ENCODE measurements at places on chromosomes 1 and 21.

DNA sequence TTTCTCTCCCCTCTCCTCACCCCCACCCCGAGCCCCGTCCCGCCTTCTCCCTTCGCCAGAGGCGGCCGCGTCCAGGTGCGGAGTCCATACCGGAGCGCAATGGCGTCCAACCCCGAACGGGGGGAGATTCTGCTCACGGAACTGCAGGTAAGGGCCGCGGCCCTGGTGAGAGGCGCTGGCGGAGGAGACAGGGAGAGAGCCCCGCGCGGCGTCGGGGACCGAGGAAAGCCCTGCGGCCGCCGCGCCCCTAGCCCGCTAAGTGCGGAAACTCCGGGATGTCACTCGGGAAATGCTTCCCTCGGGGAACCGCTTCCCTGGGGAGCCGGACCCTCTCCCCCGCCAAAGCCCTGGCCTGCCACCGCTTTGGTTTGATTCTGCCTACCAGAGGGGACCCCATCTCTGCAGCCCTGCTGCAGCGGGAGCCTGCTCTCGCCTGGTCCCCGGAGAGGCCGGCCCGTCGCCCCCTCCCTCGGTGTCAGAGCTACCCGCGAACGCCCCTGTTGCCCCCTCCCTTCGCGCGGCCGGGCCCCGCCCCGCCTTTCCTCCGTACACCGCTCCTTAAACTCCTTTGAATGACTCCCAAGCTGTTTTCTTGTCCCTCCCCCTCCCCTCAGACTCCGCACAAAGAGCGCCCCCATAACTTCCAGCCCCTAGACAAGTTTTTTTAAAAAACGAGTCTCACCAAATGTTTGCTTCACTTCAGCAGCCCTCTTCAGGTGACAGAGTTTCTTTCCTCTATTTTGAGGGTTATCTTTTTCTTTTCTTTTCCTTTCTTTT, 597 bp downstream of the PKN2 start:
- DNase-seq = no peak

DNA sequence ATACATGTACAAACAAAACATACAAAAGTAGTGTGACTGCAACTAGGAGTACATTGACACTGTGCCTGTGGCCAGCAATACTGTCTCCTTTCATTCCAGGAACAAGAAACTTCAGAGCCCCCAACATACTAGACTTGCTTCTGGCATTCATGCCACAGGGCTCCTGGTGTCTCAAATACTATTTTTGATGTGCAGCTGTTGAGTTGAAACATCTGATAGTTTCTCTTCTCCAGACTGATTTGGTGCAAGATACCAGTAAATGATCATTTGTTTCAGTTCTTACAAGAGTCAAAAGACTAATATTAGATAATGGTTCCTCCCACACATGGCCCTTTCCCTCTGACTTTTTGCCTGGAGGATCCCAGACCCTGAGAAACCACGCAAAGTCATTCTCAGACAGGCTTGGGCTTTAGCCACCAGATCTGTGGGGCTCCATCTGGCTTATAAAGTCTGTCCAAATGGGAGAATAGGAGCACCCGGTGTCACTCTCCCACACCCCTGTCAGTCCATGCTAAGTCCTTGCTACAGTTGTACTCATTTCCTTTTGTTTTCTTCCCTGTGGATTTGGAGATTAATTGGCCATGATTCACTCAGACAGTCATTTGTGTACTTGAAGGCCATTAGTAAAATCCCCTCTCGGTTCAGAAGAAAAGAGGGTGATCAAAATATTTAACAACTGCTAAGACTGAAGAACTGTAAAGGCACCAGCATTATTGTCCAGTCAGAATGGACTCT, 163.5 kb upstream of the RUNX1 start:
- DNase-seq = no peak

GRCh38 chr1:200887772-200888348, 6.8 kb upstream of the INAVA start:
- no peak for DNase-seq

DNA sequence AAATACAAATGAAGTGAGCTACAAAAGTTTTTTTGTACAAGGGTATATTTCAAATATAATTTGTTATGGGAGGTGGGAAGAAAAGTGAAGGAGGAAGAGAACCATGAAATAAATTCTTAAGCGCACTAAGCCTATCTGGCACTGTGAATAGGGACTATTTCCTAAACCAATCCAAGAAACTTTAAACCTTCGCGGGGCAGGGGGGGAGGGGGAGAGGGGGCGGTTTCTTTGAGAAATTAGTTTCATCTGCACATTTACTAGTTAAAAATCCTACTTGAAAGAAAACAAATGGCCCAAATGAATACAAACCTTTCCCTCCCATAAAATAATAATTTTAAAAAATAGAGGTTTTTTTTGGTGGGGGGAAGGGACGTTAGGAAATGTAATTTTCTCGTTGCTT, 364 bp downstream of the GOLPH3L start:
- DNase-seq = no peak

DNA sequence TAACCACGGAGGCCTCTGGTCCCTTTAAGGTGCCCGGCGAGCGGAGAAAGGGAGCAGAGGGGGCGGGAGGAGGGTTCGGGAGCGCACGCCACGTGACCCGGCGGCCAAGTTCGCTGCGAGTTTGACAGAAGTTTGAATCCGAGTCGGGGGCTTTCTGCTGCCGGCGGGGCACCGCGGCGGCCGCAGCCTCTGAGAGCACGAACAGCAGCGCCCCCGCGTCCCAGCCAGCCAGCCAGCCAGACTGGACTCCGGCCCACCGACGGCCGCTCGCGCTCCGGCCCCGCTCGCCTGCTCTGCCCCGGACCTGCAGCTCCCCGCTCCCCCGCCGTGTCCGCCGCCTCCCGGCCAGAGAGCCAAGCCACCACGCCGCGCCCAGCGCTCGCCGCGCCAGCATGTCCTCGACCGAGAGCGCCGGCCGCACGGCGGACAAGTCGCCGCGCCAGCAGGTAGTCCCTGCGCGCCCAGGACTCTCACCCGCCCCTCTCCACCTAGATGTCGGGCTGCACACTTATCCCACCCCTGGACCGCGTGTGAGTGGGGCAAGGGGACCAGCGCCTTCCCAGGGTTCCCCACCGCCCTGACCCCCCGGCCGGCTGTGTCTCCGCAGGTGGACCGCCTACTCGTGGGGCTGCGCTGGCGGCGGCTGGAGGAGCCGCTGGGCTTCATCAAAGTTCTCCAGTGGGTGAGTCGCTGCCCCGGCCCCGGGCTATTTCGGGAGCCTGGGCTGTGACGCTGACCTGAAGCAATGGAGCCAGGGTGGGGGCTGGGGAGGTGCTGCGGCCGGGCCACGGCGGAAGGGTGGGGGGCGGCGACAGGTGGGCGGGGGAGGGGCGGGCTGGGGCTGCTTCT, at the start of gene SYPL2:
Gene SYPL2, plus strand, starts transcription at position 95 of the 849 bp plus-strand sequence. Its CDS starts 298 bp downstream, at position 393.
- DNase-seq = no peak

DNA sequence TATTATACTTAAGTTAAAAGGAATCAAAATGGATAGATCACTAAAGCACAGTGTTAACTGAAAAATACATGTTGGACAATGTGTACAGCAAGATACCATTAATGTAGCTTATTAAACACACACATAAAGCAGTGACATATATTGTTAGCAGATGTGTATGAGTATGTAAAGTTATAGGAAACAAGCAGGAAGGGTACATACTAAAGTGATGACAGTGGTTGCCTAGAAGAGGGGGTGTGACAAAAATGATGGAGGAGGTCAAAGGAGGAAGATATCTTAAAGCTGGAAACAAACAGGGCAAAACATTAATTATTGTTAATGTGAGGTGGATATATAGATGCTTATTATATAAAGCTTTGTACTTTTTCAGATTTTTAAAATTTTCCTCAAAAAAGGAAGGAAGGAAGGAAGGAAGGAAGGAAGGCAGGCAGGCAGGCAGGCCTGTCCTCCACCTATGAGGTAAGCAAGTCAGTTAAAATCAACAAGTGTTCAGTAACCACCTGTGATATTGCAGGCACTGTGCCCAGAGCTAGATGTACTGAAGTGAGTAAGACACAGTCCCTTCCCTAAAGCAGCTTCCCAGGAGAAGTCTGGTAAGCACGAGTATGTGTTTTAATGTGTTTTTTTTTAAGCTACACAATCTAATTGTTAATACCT, 252.9 kb upstream of the NR5A2 start:
- DNase-seq = no peak

DNA sequence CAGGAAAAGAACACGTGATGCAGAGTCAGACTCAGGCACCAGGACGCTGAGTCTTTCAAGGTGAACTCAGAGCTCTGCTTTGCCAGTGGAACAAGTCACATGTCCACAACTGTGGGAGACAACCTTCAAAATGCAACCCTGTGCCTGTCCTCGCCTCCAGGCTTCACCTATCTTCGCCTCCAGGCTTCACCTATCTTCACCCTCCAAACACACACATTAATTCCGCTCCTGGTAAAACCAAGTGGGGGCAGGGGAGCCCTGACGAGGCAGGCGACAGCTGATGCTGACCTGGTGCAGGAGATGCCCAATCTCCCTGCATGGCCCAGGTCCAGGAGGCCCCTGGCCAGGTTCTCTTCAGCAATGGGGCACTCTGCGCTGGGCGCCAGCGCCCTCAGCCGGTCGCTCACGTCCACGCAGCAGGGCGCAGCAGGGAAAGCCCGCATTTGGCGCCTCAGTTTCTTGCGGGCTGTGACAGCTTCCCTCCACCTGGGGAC, 28.0 kb upstream of the LSS start:
- DNase-seq = no peak
